ENCODE measurements at places on chromosomes 5 and 9.

DNA sequence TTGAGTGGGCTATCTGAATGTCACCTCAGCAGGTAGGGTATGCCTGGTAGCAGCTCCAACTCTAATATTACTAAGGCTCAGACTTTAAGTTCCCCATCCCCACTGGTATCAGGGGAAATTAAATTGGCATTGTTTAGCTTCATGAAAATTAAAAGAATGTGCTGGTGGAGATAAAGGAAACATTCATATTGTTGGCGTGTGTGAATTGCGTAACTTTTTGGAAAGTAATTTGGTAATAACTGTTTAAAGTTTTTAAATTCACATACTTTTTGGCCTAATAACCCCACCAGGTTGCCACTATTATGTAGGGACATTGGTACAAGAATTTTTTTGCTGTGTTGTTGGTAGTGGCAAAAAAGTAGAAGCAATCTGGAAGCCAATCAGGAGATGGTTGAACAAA, 29.4 kb downstream of the TNPO1 start:
- DNase-seq = no peak

DNA sequence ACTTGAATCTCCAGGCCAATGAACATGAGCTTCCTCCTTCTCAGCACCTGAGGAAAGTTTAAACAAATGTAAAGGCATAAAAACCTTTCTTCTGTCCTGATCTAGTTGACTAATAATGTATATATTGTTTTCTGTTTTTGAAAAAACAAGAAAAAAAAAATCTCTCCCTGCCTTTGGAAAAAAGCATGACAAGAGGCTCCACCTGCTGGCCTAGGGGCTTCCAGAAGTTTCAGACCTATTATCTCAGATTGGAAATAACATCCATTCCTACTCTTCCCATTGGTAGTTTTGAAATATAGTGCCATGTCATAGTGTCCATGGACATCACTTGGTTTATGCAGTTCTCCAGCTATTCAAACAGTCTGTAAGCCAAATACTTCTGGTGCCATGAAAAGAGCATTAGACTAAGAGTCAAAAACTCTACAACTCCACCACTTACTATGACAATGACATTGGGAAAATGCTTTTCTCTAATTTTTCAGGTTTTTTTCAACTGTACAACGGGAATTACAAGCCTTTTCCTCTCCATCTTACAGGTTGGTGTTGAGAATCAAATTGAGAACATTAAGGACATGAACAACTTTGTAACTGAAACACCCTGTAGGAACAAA, 409.6 kb upstream of the MPDZ start:
- no peak for DNase-seq

- DNase-seq = peak; percentile 2
Observed at GRCh38 chr9:125889476-125890419, 142.6 kb downstream of the PBX3 start.

DNA sequence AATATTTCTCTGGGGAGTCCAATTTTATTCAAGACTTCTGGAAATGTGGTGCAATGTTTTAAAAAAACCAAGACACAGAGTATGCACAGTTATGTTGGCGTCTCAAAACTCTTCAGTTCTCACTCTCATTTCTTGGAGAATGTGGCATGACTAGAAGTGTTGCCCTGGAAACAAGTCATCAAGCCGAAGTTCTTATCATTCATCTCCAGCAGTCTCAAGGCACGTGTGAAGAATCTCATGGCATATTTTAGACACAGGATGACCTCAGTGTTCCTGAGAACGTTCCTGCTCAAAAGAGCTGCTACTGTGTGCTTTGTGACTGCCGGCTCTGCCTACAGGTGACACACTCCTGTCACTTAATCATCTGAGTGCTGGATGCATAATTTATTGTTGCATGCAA, 147.4 kb upstream of the IRX4 start:
- DNase-seq = no peak

- no peak for DNase-seq
Observed at GRCh38 chr9:34370970-34371880, 5.5 kb downstream of the MYORG start.

DNA sequence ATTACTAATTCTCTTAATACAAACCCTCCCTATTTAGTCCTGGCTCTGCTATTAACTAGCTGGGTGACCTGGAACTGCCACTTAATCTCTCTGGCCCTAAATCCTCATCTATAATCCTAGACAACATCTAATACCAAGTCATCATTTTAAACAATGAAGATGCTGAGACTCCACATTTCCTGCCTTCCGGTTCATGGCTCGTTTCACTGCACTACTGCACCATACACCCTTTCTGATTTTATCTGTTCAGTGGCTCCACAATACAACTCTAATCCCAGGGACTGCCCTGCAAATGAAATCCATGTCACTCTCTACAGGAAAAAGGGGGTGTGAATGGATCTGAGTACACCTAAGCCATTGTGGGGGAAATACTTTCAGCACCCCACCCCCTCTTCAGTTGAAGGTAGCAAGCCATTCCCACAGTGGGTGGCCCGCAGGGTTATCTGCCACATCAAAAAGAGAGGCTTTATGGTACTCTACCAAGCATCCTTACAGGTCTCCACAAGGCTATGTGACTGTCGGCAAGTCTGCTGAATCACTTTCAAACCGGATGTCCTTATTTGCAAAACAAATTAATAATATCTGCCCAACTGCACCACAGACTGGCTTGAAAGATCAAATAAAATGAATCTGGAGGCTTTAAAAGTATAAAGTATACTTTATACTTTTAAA, 89.5 kb downstream of the EPB41L4A start:
- DNase-seq = no peak

DNA sequence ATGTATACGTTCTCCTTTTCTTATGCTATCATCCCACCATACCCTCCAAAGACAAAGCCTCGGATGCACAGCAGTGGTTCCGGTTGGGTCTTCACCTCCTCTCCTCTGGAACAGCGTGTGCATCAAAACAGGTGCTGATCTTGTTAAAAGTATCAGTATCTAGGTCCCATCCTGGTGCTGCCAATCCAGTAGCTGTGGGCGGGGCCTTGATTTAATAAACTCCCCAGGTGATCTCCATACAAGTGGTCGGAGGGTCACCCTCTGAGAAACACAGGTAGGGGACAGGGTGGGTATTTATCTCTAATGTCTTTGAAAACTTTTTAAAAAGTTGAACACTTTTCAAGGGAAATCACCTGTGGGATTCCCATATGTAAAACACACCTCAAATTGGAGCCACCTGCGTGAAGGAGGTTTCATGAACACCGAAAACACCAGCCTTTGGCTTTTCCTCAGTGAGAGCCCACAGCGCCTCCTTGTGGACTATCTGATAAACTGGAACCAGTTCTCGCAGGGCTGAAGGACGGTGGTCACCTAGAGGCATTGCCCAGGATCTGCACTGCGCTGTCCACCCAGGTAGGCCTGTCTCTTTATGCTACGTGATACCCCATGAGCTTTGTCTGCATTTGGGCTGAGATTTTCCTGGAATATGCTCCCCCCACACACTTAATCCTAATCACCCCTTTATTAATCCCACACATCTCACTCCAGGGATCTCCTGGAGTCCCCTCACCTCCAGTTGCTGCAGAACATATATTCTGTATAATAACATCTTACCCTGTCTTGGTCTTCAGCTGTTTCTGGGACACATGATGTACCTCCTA, 80.5 kb upstream of the EPB41L4B start:
- DNase-seq = no peak

DNA sequence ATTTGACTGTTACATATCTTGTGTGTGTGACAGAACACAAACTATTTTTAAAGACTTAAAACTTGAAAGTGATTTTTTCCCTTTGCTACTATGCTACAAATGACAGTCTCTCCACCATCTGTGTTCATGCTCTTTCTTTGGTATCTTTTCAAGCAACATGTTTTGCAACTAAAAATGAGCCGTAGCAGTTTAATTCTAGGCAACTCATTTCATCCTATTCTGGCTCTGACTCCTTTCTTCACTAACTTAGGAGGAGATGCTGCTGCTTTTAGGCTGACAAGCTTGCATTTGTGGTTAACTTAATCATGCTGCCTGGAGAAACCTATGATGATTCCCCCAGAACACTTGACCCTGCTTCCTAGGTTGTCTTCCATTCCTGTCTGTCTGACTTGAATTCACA, 100.6 kb downstream of the HACD4 start:
- no peak for DNase-seq

GRCh38 chr5:55234121-55234700, 803 bp upstream of the CCNO start:
- no peak for DNase-seq

GRCh38 chr9:20363233-20363632, 259.1 kb downstream of the MLLT3 start:
- no peak for DNase-seq

DNA sequence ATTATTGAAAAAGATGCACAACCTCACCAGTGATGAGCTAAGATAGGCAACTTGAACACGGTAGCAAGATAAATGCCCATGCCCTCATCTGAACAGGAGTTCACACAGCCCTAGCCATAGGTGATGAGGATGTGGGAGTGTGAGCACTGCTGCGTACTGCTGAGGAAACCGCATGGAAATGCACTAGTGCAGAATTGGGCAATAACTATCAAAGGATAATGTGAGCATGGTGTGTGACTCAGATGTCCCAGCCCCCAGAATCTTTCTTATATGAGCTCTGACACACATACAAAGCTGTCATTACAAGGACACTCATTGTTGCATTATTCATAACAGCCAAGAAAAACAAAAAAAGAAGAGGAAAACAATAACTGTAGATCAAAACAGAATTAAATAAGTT, 521.2 kb downstream of the IRX1 start:
- DNase-seq = no peak

DNA sequence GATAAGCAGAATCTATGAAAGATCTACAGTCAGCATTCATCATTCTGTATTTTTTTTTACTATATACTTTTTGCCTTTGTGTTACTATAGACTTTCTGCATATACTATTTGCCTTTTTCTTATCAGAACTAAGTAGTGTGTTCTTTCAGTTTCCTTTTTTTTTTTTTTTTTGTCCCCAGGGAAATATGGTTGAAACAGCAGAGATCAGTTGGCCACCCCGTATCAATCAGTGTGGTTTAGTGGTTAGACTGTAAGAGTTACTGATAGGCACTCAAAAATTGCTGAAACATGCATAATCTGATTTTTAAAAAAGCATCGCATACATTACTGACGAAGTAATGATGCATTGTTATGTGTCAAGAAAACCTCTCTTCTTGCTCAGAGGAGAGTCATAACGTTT, 990.8 kb upstream of the EDIL3 start:
- no peak for DNase-seq

DNA sequence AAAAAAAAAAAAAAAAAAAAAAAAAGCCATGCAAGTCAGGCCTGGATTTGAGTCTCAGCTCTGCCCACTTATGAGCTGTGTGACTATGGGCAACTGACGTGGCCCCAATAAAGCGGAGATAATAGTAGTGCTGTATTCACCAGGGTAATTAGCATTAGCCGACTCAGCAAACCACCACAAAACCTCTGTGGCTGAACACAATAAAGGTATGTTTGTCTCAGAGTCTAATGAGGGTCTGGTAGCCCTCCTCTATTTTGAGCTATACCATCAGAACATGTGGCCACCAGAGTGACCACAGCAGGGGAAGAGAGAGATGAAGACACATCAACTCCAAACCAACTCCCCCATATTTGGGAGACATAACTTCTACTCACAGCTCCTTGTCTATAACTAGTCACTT, 15.9 kb downstream of the SWI5 start:
- DNase-seq = no peak

GRCh38 chr9:32385152-32385884, 875 bp downstream of the ACO1 start:
- no peak for DNase-seq

GRCh38 chr5:50922942-50923767, 256.7 kb downstream of the PARP8 start:
- DNase-seq = no peak

DNA sequence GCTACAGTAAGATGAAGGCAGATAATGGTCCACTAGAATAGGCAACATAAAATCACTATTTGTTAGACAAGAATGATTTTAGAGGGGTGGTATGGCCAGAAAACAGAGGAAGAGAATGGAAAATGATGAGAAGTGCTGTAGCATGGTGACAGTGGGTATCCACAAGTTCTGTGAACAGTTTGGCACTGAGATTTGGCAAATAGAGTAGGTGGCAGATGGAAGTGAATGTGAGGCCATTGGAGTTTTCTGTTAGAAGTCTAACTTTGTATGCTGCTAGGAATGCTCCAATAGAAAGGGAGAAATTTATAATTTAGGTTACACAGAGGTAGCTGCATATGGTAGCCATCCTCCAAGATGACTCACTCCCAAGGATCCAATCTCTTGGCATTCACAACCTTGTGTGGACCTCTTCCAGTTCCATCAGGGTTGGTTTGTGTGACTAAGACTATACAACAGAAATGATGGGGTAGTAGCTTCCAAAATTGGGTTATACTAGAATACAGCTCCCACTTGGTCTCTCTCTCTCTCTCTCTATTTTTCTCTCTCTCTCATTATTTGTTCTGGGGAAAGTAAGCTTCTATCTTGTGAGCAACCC, 646.9 kb upstream of the ZNF608 start:
- no peak for DNase-seq

- no peak for DNase-seq
Observed at GRCh38 chr9:134925011-134925511, 7.3 kb upstream of the FCN1 start.

GRCh38 chr9:89388084-89388867, 70.0 kb downstream of the SECISBP2 start:
- no peak for DNase-seq

DNA sequence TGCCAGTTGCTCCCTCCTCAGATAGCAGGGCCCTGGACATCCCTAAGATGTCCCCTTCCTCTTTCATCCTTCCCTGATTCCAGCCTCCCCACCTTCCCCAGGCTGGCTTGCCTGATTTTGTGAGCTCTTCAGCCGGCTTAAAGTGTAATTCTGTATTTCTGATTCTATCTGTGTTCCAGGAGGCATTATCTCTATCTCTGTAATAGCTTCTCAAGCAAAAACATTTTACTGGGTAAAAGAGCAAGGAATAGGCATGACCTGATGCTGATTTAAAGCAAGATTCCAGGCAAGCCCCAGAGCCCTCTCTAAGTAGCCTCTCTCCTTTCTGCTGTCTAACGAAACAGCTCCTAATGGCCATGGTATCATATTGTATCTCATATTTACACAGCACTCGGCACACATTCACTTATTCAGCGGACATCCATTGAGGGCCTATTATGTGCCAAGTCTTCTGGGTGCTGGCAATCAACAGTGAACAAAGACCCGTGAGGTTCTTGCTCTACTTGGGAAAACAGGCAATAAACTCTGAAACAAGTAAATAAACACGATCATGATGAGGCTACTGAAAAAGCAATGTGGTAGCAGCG, 100.9 kb upstream of the MSX2 start:
- no peak for DNase-seq
